ENCODE measurements at places on chromosomes 12 and 14. TPM values are rescaled to one million over a fixed set of nuclear protein-coding genes. Genes with fewer than 3 reads are reported as not detected.

TTC8 gene
- 39.6 TPM for total RNA-seq

ZNF664 gene
- 56.3 TPM for total RNA-seq

TRPV4 gene
- 1.8 TPM for total RNA-seq

KCNMB4 gene
- 2.6 TPM for total RNA-seq

KIF26A gene
- 1.5 TPM for total RNA-seq

OR10G3 gene
- total RNA-seq, result not detected

FGFR1OP2 gene
- total RNA-seq, result 28.8 TPM

KRT80 gene
- total RNA-seq, result 1.1 TPM

MTERF2 gene
- 4.5 TPM for total RNA-seq

PLEKHG7 gene
- not detected for total RNA-seq

KRT76 gene
- total RNA-seq, result not detected

MYH6 gene
- not detected for total RNA-seq

MSI1 gene
- not detected for total RNA-seq

SLC25A21 gene
- total RNA-seq, result under 0.01 TPM

RAD51AP1 gene
- 2.1 TPM for total RNA-seq

ACOT6 gene
- 0.16 TPM for total RNA-seq

MGP gene
- total RNA-seq, result not detected

EFS gene
- total RNA-seq, result 28.9 TPM

PSMA3 gene
- total RNA-seq, result 71.6 TPM

ALKBH2 gene
- 10.3 TPM for total RNA-seq

KRT75 gene
- not detected for total RNA-seq
